Caki2 (cell line): ENCODE measurements at places on chromosomes 1 and 21.

- DNase-seq, result no peak
Measured at GRCh38 chr1:30759718-30760281, 2.2 kb upstream of the LAPTM5 start.

GRCh38 chr1:15214527-15214926 lies 32.5 kb upstream of the FHAD1 start:
- DNase-seq, result no peak

DNA sequence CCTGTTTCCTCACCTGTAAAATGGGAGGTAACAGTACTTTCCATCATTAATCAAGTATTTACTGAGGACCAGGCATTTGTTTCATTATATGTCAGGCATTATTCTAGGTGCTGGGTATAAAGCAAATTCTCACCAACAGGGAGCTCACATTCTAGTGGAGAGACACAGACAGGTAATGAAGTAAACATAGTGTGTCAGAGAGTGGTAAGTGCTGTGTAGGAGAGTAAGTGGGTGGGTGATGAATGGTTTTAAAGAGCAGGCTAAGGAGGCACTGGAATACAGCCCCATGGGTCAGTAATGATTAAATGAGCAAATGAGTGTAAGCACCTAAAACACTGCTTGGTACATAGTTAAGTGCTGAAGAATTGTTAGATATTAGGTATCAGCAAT lies 60.4 kb downstream of the DNTTIP2 start:
- DNase-seq, result no peak

DNA sequence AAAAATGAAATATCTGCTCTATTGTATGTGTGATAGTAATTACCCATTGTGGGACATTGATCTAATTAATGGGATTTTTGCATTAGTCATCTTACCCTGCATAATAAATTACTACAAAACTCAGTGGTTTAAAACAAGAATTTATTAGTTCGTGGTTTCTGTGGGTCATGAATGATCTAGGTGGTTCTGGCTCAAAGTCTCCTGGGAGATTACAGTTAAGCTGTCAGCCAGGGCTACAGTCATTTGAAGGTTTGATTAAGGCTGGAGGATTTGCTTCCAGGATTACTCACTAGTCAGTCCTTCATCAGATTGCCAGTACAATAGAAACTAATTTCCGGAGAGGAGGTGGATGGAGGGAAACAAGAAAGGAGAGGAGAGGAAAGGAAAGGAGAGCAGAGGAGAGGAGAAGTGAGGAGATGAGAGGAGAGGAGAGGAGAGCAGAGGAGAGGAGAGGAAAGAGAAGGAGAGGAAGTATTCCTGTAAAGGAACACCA lies 60.4 kb upstream of the TNFSF4 start:
- DNase-seq, result peak; percentile 31

DNA sequence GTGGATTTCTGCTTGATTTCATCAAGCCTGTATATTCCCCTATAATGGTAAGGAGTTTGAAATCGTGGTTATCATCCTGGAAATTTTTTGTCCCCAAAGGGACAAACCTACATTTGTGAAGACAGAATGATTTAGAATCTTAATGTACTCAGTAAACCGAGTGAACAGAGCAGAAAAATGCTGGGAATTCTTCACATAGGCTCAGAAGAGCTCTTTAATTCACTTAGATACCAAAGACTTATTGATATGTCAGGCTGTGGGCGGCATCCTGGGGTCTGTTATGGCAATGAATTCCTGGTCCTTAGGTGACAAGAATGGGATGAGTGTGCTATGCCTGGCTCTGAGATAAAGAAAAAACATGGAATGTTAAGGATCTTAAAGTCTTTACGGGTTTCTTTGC lies 74.9 kb downstream of the ROR1 start:
- DNase-seq, result no peak

GRCh38 chr1:27632387-27633297 lies 2.3 kb downstream of the FGR start:
- no peak for DNase-seq

GRCh38 chr1:117416546-117417125 lies 49.4 kb downstream of the MAN1A2 start:
- no peak for DNase-seq

DNA sequence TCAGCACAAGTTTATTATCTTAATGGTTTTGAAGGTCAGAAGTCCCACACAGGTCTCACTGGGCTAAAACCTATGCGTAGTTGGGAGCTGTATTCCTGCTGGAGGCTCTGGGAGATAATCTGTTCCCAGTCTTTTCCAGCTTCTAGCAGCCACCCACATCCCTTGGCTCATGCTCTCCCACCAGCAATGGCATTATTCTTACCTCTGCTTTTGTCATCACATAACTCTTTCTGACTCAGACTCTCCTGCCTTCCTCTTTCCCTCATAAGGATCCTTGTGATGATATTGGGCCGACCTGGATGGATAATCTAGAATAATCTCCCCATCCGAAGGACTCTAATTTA lies 122.2 kb upstream of the PRDX6 start:
- no peak for DNase-seq

DNA sequence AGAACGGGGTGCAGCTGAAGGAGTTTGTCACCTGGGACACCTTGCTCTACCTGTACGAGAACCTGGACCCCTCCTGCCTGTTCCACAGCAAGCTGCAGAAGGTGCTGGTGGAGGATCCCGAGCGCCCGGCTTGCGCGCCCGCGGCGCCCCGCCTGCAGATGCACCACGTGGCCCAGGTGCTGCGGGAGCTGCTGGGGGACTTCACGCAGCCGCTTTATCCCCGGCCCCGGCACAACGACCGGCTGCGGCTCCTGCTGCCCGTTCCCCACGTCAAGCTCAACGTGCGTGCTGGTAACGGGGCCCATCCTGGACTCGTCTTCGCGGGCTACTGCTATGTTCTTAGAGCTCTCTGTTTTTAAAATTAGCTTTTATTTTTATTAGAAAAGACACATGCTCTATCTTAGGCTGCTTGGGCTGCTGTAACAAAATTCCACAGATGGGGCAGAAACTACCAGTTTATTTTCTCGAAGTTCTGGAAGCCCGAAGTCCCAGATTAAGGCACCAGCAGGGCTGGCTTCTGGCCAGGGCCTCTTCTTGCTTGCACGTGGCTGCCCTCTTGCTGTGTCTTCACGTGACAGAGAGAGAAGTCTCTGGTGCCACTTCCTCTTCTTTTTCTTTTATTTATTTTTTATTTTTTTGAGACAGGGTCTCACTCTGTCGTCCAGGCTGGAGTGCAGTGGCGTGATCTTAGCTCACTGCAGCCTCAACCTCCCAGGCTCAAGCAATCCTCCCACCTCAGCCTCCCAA lies 38.1 kb downstream of the TRPM2 start:
- DNase-seq, result no peak

DNA sequence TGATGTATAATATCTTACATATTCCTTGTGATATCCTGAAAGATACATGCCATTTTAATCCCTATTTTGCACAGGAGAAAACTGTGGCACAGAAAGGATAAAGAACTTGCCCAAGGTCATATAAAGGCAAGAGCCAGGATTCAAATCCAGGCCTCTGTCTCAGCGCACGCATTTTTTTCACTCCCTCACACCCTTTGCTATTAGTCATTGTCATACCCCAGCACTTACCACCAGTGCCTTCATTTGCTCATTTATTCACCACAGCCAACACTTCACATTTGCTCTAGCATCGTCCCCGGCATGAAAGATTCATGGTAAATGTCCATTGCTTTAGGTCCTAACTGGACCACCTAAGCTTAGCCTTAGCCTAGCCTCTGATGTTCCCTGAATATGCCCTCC lies 14.2 kb downstream of the ALX3 start:
- DNase-seq, result no peak

DNA sequence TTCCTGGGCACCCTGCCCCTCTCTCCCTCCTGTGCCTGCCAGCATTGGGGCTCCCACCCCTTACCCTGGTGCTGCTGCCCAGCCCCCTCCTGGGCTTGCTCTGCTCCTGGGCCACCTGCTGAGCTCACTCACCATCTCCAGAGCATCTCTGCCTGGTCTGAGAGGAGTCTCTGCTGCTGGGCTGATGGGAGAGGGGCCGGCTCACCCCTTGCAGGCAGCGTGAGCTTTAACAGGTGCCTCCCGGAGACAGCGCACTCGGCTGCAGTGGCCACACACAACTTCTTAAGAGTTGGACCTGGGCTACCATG lies 721.7 kb downstream of the MATN1 start:
- DNase-seq, result no peak

DNA sequence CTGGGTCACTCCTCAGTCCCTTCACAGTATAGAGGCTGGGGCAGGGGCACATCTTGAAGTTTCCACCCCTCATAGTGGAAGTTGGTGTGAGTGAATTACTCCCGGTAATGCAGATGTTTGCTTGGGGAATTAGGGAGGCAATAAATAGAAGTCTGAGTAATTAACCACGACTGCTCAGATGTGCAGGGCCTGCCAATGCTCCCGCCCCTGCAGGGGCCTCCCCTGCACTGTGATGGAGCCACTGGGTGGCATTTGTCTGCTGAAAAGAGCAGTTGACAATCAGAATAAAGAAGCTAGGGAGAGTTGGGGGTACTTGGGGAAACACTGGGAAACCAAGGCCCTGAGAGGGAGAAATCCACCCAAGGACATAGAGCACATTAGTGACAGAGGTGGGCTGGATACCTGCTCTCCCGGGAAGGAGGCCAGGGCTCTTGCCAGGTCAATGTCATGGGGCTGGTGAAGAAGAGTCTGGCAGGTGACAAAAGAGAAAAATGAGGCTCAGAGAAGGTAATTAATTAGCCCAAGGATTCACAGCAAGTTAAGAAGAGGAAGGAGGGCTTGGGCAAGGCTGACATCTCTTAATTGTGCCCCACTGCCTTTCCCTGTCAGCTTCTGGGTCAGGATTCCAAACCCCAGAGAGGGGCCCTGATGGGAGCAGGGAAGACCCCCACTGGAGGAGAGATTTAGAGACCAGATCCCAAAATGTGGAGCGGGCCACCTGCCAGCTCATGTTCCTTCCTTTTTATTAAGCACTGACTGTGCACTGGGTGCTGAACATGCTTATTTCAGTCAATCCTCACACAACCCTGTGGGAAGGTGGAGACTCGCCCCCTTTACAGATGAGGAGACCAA lies 436.2 kb downstream of the MATN1 start:
- no peak for DNase-seq

DNA sequence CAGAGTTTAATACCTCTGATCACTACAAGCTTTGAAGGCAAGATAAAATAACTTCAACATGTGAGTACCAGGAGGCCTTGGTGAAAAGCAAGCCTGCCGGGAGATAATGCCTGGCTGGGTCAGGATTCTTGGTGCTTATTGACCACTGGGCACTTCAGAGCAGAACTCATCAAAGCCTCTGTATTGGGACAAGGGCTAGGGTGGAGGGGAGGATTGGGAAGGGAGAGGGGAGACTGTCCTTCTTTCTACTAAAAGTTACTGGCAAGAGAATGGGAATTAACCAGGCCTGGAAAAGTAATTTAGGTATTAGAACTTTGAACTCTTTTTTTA lies 35.2 kb downstream of the NEK2 start:
- no peak for DNase-seq

DNA sequence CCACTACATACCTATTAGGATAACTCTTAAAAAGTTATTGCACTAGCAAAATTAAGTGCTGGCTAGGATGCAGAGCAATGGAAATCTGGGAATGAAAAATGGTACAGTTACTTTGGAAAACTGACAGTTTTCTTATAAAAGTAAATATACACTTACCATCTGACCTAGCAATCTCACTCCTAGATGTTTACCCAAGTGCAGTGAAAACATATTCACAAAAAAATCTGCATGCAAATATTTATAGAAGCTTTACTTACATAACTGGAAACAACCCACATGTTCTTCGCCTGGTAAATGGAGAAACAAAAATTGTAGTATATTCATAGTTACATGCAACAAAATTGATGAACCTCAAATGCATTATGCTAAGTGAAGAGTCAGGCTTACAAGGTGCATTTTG lies 12.9 kb upstream of the FLG2 start:
- no peak for DNase-seq

- DNase-seq, result no peak
Measured at GRCh38 chr21:39737376-39738000, 7.5 kb upstream of the IGSF5 start.

DNA sequence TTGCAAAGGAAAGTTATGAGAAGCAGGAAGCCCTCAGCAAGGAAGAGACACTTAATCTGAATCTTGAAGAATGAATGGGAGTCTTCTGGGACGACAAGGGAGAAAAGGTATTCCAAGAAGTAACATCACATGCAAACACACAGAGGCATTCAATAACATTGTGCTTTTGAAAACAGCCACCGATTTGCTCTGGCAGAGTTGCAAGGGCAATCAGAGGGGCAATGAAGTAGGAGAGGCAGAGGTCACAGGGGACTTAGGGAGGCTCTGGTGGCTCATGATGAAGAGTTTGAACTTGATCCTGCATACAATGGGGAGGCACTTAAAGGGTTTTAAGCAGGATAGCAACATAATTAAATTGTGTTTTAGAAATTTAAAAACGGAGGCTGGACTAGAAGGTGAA lies 107.7 kb downstream of the DDX20 start:
- DNase-seq, result no peak

- DNase-seq, result no peak
Measured at GRCh38 chr1:235607284-235607683, 42.3 kb downstream of the GNG4 start.

GRCh38 chr1:212166644-212167043 lies 118.6 kb upstream of the PPP2R5A start:
- no peak for DNase-seq

DNA sequence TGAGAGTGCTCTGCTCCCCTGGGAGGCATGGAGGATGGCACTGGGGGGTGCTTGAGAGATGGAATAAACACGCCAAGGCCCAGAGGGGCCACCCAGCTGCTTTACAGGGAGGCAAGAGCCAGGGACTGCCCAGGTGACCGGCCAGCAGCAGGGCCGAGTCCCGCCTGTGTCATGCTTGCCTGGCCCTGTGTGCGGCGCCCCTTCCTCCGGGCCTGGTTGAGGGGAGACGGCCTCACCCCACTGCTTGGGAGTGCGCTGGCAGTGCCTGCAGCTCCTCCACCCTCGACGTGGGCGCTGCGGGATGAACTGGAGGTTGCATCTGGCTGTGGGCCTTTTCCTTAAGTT lies 33.1 kb upstream of the COL6A2 start:
- no peak for DNase-seq

DNA sequence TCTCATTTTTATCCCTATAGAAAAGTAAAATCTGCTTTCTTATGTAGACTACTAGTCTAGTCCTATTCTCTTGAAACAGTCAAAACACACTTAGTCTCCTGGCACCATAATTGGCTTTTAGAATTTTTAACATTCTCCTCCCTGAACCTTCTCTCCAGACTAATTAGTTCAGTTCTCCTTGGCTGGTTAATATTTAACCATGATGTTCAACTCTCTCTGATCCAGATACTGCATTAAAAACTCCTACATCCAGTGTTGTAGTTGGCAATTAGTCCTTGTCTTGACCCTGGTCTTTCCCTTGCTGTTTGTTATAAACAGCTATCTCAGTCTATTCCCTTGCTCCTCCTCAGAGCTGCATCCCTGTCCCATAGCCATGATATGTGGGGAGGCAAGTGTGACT lies 422.9 kb upstream of the BEND5 start:
- DNase-seq, result no peak

- DNase-seq, result no peak
Measured at GRCh38 chr1:175206687-175207086, 14.1 kb upstream of the KIAA0040 start.

GRCh38 chr1:13826591-13826990 lies 126.6 kb downstream of the PRDM2 start:
- DNase-seq, result no peak

- DNase-seq, result no peak
Measured at GRCh38 chr1:7268983-7269382, 483.7 kb downstream of the CAMTA1 start.
